ENCODE measurements at places on chromosomes 11 and 22. TPM values are rescaled to one million over a fixed set of nuclear protein-coding genes. Genes with fewer than 3 reads are reported as not detected.

KCNJ4 gene
- total RNA-seq = not detected

TPBGL gene
- 0.15 TPM for total RNA-seq

DNA sequence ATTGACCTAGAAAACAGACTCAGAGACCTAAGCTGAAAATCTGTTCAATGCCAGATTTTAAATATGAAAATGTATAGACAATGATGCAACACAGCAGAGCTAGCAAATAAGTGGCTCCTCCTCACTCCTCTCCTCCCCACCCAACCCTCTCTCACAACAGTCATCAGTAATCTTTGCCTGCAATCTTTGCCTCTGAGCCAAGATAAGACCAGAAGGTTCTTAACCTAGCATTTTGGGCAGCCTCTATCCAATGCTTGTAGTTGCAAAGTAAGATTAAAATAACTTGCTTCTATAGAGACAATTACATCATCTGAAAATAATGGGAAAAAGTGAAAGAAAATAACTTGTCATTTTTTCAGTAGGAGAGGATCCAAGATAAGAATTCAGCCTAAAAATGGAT lies 117.3 kb downstream of the PARVA start:
- H3K27me3 ChIP-seq = no peaks in the 10 kb centered on the region
- H3K4me1 ChIP-seq = no peaks in the 10 kb centered on the region
- DNase-seq = no peak
- no peaks in the 10 kb centered on the region for H3K36me3 ChIP-seq

DNA sequence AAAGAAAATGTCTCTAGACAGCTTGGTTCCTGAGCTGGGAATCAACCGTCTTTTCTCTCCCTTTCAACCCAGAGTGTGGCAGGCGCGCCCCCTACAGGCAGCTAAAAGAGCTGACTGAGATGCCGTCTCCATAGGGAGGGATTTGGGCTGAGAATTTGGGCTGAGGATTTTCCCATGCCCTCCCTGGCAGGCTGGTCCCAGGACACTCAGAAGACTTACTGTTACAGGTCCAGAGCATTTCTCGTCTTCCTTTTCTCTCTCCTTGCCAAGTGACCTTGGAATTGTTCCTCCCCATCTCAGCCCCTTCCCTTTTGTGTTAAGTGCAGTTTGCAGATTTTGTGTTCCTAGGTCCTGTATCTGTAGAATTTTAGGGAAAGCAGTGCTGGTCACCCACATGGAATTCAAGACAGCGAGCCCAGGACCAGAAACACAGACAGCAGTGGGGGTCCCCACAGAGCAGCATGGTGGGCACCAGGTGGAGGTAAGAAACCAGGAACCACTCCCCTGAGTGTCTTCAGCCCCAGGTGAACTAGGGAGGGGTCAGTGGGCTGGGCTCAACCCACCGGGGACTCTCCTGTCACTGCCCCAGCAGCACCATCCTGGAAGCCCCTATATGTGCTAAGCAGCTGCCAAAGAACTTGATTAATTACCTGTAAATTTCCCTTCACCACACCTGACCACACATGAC lies 9.9 kb upstream of the IGLL5 start:
- H3K4me3 ChIP-seq = no peak overlapping the region
- peak; percentile 73 for DNase-seq
- H3K27me3 ChIP-seq = no peaks in the 10 kb centered on the region
- no peaks in the 10 kb centered on the region for H3K36me3 ChIP-seq
- no peak overlapping the region for H3K27ac ChIP-seq
- no peaks in the 10 kb centered on the region for H3K4me1 ChIP-seq

DNA sequence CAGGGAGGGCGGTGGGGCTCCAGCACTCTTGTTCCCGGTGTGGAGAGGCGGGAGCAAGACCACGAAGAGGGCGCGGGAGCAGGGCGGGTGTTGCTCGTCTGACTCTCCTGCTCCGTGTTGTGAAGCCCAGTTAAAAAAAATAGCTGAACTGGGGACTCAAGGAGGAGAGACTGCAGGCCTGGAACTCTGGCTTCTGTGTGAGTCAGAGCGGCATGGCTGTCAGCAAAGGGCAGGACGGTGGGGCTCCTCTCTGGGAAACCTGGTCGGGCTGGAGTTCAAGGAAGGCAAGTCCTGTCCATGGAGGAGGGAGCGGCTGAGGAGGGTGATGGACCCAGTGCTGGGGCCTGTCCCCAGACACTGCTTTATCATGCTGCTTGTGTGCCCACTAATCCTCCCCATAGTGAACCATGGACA lies 152.3 kb downstream of the FEZ1 start:
- no peaks in the 10 kb centered on the region for H3K27me3 ChIP-seq
- no peak overlapping the region for H3K27ac ChIP-seq
- DNase-seq = no peak
- no peak overlapping the region for H3K4me3 ChIP-seq
- H3K4me1 ChIP-seq = no peaks in the 10 kb centered on the region
- no peaks in the 10 kb centered on the region for H3K36me3 ChIP-seq

DNA sequence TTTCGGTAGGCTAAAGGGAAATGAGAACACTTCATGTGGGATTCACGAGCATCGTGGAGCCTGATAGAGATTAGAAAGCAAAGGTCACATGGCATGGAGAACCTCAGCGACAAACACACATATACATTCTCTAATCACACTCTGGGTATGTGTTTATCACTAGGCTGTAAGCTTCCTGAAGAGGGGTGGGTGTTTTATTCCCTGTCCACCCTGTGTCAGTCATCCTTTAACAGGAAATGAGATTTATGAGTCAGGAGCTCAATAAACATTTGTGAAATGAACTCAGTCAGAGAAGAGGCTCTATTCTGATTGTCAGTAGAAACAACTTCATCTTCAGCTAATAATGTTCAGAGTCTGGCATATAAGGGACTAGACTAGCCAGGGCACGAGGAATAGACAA lies 71.7 kb upstream of the EIF3M start:
- no peak overlapping the region for H3K4me3 ChIP-seq
- no peak for DNase-seq
- no peak overlapping the region for H3K27ac ChIP-seq
- no peaks in the 10 kb centered on the region for H3K27me3 ChIP-seq
- H3K4me1 ChIP-seq = no peaks in the 10 kb centered on the region
- H3K36me3 ChIP-seq = no peaks in the 10 kb centered on the region

DNA sequence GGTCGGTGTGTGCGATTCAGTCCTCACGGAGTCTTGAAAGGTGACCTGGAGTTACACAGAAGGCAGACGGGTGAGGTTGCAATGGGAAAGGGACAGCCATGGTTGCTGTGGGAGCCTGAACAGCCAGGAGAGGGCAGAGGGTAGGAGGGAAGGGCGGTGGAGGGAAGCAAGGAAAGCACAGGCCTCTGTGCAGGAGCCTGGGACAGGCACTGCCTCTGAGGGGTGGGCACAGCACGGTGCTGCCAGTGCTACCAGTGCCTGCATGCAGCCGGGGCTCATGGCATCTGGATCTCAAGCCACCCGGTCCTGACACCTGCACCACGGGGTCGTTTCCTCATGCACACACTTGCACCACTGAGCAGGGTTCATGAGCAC lies 401.0 kb downstream of the TBC1D22A start:
- no peaks in the 10 kb centered on the region for H3K27me3 ChIP-seq
- no peaks in the 10 kb centered on the region for H3K4me1 ChIP-seq
- H3K36me3 ChIP-seq = no peaks in the 10 kb centered on the region
- H3K27ac ChIP-seq = no peak overlapping the region
- no peak for DNase-seq

DNA sequence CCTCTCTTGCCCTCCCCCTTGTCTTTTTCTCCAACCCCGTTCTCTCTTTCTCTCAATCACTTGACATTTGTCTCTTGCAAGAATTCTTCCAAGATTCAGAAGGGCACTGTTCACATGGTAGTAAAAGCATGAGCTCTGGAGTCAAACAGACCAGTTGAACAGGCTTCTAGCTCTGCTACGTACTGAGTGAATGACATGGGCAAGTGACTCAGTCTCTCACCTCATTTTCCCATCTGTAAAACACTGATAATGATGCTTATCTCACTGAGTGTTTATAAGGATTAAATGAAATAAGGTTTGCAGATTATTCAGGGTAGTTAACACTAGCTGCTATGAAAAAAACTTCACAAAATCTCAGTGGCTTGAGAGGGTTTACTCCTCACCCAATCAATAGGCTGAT lies 5.9 kb upstream of the IL10RA start:
- H3K27ac ChIP-seq = no peak overlapping the region
- H3K4me3 ChIP-seq = no peak overlapping the region
- H3K4me1 ChIP-seq = peaks cover 67% of the 10 kb centered on the region
- no peaks in the 10 kb centered on the region for H3K27me3 ChIP-seq

Measured in CD4-positive, alpha-beta memory T cell (primary cell).